ENCODE measurements at places on chromosomes 12 and 14.

DNA sequence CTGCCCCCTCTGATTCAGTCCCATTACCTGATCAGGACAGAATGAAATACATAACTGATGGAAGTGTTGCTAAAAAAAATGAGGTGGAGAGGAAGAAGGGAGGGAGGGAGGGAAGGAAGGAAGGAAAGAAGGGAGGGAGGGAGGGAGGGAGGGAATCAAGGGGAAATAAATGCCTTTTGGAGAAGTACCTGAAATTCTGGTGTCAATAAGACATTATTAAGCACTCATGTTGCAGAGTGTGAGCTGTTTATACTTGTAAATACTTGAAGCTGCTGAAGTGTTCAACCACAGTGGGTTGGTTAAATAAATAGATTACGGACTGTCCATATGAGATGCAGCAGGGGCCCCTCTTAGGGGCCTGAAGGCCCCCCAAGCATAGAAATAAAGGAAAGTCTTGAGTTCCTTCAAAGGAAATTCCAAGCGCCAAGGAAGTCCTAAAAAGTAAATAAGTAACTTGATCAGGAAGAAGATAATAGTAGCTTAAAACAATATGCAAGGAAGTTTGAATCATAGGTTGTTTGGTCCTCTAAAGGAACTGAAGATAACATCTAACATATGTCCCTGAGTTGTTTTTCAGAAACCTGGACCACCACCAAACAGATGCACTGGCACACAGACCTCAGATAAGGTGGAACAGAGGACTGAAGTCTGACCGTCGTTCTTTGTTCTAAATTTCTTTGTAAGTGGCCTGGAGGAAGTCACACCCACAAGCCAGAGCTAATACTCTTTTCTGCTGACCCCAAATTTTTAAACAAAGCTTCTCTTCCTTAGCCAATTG is 110.8 kb downstream of the SEC23A start:
- DNase-seq: no peak

- DNase-seq: no peak
Observed at GRCh38 chr12:59085690-59086089, 165.4 kb upstream of the LRIG3 start.

DNA sequence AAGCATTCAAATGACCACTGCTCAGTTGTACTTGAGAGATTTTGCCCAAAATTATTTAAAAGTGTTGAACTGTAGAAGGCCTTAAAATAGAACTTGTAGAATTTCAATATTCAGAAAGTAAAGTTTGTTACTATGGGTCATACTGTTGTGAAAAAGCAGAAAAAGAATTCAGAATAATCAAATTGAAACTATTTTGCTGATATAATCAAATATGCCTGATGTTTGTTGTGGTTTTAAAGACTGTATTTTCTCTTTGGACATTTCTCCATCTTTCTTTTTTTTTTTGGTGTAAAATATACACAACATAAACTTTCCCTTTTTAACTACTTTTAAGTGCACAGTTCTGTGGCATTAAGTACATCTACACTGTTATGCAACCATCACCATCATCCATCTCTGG is 374.7 kb downstream of the APAF1 start:
- no peak for DNase-seq

- DNase-seq: peak; percentile 7
Observed at GRCh38 chr12:53791735-53792326, 40.1 kb upstream of the CISTR start.

GRCh38 chr14:75216427-75217006 is 40.1 kb upstream of the TMED10 start:
- no peak for DNase-seq

DNA sequence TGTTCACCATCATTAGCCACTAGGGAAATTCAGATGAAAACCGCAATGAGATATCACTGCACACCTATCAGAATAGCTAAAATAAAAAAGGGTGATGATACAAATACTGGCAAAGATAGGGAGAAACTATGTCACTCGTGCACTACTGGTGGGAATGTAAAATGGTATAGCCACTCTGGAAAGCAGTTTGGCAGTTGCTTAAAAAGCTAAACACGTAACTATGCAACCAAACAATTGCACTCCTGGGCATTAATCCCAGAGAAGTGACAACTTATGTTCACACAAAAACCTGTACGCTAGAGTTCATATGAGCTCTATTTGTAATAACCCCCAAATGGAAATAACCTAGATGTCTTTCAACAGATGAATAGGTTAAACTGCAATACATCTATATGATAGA is 35.4 kb downstream of the GPR135 start:
- no peak for DNase-seq

DNA sequence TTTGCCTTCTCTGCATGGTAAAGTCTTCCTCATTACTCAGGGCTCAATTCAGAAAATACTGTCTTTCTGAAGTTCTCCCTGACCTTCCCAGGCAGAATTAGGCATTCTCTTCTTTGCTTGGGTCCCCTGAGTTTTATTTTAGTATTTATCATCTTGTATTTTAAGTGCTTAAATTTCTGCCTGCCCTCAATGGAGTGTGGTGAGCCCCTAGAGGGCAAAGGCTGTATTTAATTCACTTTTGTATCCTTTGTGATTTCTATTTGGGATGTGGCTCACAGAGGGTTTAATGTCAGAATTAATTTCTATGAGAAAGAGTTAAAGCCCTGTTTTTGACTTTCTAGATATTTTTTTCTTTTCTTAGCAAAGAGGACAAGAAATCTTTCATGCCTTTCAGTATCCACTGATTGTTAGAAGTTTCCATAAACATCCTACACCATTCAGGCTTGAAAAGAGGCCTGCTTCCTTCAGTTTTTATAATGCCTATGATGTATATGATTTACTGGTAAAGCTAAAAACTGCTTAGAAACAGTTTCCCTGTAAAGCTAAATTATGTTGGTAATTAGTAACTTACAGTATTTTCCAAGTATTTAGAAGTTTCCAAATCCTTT is 55.6 kb upstream of the PTPRB start:
- DNase-seq: no peak

DNA sequence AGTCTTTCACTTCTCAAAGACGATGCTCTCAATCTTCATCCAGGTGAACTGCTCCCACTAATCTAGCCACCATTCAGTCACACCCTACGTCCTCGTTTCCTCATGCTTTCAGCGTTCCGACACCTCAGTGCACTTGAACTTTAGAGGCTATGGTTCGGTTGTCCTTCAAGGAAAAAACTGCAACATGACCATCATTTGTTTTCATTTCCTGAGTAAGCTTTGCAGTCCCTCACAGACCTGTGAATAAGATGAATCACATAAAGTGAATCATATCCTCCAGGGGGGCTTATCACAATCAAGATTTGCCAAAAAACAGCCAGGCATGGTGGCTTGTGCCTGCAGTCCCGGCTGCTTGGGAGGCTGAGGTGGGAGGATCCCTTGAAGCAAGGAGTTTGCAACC is 80.2 kb downstream of the TMCC3 start:
- no peak for DNase-seq

- no peak for DNase-seq
Observed at GRCh38 chr12:79934281-79935020, 446 bp downstream of the PPP1R12A start.

GRCh38 chr14:56115976-56116893 is 2.0 kb upstream of the PELI2 start:
- DNase-seq: no peak

DNA sequence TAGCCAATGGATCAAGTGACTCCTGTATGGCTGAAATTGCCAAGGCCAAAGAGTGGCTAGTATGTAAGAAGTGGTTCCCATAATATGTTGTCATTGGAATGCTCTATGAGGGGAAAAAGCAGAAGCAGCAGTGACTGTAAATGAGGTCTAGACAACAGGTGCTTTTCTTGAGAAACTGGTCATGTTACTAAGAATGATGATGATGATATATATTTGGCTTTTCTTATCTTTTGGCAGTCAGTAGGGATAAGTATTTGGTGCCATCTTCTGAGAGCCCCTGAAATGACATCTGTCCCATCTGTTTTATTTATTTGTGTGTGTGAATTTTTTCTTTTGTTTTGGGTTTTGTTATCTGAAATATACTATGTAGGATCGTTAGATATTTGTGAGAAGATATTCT is 141.7 kb downstream of the SYT1 start:
- DNase-seq: no peak

DNA sequence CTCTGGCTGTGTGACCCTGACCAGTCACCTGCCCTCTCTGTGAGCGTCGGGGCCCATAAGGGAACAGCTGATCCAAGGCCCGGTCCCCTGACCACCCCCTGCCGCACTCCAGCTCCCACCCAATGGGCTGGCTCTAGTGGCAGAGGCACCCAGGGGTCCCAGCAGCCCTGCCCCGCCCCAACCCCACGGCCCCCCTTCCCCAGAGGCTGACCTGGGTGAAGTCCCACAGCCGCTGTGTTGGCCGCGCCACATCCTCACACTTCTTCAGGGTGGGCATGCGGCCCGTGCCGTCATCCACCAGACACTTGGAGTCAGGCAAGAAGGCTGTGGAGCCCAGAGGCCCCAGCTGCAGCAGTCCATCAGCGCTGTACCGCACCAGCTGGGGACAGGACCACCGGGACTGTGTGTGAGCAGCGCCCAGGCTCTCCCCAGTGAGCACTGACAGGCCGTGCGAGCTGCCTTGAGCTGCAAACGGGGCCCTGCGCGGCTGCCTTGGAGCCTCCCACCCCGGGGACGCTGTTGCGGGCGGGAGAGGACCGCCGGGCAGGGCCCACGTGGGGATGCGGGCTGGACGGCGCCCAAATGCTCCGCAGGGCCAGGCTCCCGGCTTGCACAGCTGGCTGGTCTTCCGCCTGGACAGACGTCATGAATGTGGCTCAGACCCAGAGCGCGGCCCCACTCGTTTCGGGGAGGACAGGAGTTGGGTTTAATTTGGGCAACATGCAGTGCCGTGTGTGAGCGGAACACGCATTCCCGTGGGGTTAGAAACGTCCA is 53.5 kb downstream of the NOC4L start:
- no peak for DNase-seq

- no peak for DNase-seq
Observed at GRCh38 chr12:127230843-127231260, 1036.1 kb upstream of the TMEM132C start.

- no peak for DNase-seq
Observed at GRCh38 chr12:19302100-19302640, 137.1 kb upstream of the AEBP2 start.

DNA sequence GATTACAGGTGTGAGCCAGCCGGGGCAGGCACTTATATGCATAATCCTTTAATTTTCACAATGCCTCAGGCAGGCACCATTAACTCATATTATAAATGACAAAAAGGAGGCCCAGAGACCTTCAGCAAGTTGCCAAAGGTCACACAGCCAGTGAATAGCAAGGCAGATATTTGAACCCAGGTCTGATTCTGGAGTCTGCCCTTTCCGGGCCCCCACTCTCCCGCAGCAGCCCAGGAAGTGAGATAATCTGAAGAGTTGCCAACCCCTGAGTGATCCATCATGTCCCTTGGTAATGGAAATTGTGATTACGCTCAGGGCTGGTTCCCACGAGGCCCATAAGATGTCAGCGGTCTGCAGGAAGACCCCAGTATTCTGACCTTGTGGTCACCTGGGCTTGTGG is 95.3 kb upstream of the MED13L start:
- no peak for DNase-seq

GRCh38 chr12:77324763-77325468 is 259.5 kb upstream of the E2F7 start:
- DNase-seq: peak; percentile 48

DNA sequence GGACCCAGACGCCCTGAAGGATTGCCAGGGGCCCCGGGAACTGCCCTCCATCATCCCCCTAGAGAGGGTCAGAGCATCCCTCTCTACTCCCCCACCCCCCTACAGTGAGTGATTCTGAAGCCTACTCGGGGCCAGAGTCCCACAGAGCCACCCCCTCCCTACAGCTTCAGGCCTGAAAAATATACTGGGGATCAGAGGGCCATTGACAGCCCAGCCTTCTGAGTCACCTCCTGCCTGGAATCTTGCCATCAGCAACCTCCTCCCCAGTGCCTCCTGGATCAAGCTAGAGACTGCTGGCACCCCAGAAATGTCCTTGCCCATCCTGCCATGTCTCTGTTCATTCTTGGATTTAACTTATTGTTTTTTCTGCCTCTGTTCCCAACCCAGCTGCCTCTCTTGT is 21.7 kb upstream of the MIA2 start:
- DNase-seq: no peak

- DNase-seq: no peak
Observed at GRCh38 chr12:7907009-7907408, 29.0 kb downstream of the SLC2A3 start.

DNA sequence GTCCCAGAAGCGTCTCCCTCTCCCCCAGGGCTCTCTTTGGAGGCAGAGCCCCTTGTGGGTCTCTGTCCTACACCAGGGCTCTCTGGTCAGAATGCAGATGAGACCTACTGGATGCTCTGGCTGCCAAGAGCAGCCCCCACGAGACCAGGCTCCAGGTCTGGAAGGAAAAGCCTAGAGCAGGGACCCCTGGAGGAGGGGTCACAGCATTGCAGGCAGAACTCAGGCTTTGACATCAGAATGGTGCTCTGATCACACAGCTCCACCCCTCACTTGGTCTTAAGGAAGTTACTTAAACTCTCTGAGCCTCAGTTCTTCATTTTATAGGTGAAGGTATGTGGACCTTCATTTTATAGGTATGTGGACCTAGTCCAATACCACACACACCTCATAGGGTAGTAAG is 83.1 kb downstream of the ARL6IP4 start:
- no peak for DNase-seq

DNA sequence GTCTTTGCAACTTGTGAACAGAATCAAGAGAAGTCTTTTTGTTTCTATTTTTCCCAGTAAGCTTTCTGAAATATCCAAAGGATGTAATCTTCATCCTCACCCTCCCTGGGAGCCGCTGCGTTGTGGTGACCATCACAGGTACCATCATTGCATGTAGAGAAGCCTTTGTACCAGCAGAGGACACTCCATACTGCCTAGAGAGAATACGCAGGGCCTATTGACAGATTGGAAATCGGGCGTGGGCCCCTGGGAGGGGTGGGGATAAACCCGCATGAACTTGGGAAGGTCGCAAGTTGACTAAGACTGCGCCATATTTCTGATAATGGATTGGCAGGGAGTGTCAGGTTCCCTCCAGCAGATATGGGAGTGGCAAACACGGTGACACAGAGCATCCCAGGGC is 12.7 kb downstream of the KRT1 start:
- no peak for DNase-seq

DNA sequence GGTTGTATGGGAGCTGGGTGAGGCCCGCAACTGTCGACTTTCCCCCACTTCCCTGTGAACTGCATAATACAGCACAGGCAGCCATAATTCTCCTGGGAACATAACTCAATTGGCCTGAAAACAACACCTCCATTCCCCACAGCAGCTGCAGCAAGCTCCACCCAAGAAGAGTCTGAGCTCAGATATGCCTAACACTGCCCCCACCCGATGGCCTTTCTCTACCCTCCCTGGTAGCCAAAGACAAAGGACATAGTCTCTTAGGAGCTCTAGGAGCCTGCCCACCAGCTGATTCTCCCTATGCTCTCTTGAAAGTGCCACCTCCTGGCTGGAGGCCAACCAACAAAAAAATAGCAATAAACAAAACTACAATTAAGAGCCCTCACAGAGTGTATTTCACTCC is 542.7 kb upstream of the LMO3 start:
- no peak for DNase-seq

Data from NCI-H1930 (cell line).